ENCODE measurements at places on chromosomes 11 and 22. TPM values are rescaled to one million over a fixed set of nuclear protein-coding genes. Genes with fewer than 3 reads are reported as not detected.

The PLAAT4 gene
- 1.4 TPM for total RNA-seq

The P2RY6 gene
- not detected for total RNA-seq

The CHRM1 gene
- not detected for total RNA-seq

The KDM4E gene
- not detected for total RNA-seq

The GAL3ST3 gene
- not detected for total RNA-seq

The SLC22A12 gene
- not detected for total RNA-seq

The OR8H2 gene
- not detected for total RNA-seq

The C11orf16 gene
- total RNA-seq: not detected

DNA sequence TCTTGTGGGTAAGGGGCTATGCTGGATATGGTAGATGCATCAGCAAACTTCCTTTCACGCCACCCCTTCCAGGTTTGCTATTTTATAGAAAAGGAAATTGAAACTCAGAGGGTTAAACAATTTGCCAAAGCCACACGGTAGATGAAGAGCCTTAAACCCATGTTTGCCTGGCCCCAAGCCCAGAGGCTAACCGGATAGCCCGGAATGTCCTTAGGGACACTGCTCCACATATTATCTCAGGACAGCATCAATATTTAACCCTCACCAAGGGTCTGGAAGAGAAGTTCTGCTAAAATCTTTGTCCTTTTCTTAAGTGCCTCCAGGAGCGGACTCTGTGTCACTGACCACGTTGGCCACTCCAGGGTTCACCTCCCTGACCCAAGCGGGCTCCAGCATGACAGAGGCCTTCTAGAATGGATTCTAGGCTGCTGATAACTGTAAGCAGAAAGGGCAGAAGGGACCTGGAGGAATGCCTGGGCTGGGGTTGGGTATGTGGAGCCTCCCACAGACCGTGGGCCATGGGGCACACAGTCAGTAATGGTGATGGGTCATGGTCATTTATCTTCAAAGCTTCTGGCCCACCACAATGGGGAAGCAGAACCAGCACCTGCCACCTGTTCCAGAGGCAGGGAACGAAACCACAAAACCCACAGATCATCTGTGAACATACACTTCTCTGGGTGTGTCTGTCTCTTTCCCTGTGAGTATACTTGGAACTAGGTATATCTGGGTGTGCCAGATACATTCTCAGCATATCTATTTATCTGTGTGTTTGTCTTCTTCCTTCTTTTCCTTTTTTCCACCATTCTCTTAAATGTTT lies 5.4 kb upstream of the TMEM86A start:
- DNase-seq: no peak

- DNase-seq: no peak
Measured at GRCh38 chr22:24393012-24393559, 34.3 kb upstream of the ADORA2A start.

DNA sequence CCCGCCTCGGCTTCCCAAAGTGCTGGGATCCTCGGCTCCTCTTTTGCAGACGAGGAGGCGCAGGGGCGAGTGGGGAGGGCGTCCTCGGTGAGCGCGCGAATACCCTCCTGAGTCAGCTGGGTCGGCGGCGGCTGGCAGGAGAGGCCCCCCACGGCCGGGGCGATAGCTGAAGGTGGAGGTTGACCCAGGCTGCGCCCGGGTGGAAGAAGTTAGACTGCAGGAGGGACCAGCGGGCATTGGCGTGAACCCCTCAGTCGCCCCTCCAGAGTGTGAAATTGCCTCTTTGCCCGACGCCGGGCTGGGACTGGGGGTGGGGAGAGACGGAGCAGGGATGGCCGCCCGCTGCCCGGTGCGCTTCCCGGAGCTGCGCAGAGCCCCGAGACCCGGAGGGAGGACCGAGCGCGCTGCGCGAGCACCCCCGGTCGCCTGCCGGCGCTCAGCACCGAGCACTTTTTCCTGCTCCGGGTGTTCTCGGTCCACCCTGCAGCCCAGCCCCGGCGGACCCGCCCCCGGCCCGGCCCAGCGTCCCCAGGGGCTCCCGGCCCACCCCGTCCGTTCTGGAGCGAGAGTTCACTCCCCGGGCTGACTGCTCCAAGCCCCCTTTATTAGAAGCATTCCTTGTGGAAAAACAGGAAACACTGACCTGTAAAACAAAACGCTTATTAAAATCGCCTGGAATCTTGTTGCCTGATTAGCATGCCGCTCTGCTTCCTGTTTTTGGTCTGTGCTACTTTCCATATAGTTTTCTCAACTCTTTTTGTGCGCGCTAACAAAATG lies 13.7 kb upstream of the CPT1A start:
- DNase-seq: no peak

DNA sequence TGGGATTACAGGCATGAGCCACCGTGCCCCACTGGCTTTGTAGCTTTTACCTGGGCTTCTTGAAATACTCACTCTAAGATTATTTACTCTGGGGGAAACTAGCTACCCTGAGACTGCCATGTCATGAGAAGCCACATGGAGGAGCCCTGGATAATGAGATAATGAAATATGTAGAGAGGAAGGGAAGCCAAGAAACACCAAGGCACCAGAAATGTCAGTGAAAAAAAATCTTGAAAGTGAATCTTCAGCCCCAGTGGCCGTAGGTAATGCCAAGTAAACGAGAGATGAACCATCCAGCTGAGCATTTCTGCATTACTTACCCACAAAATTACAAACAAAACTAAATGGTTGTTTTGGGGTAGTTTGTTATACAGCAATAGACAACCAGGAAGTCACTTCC lies 125.6 kb downstream of the APIP start:
- DNase-seq: no peak

DNA sequence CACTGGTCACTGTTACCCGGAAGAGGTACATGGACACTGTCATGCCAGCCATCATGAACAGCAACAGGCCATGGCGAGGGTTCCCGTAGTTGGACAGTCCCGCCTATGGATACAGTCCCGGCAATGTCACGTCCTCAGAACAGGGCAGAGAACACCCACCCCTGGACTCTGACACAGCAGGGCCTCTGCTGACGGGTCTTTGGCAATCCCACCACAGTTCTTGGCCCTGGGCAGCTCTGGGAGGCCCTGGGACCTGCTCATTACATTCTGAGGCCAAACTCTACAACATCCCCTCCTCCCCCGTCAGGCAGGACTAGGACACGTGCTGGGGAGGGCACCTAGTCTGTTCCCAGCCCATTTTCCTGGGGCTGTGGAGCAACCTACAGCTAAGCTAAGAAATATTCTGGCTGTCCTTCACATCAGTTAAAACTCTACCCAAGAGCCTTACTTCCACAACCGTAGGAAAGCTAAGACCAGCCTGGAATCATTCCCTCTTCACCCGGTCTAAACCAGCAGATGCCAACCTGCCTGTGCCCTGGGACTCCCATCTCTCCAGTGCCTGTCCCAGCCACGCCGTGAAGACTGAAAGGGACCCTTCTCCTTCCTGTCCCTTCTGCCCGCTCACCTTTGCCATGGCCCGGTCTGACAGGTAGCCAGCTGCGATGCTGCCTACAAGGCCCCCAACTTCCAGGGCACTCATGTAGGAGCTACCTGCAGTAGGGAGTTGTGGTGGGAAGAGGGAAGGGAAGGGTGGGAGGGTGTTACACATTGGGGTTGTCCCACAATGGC lies 4.5 kb downstream of the SLC37A4 start:
- DNase-seq: no peak

- DNase-seq: no peak
Measured at GRCh38 chr11:44622190-44622650, 56.8 kb downstream of the CD82 start.

- peak; percentile 32 for DNase-seq
Measured at GRCh38 chr22:26429458-26430286, 612 bp downstream of the ASPHD2 start.

- no peak for DNase-seq
Measured at GRCh38 chr22:22069450-22070370, 87.1 kb upstream of the TOP3B start.

DNA sequence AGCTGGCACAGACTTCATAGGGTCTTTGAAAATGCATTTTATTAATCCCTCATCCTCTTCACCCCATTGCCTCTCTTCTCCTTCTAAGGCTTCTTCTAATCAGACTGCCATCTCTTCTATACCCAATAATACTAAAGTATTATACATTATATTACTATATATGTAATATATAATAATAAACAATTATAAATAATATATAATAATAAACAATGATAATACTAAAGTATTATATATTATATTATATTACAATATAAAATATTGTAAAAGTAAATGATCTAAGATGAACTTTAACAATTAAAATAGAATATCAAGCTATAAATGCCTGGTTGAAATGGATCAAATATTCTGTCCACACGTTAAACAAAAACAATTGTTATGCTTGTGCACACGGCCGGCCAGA lies 13.0 kb downstream of the SCGB2A1 start:
- no peak for DNase-seq

GRCh38 chr11:106133529-106133928 lies 56.1 kb downstream of the AASDHPPT start:
- DNase-seq: peak; percentile 5

GRCh38 chr11:8234425-8234821 lies 29.3 kb downstream of the LMO1 start:
- no peak for DNase-seq

DNA sequence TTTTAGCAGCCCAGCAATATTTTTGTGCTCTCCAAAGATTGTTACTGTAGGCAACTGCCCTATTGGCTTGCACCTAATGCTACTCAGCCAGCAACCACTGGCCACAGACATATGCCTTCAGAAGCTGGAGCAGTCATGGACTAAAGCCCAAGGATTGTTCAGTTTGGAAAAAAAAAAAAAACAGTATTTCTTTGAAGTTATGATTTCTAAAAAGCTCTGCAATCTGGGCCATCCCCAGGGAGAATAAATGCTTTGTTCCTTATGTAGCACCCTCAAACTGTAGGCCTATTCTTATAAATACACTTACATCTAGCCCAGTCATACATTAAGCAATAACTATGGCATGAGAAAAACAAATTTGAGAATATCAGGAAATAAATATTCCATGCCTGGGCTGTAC lies 2190.5 kb upstream of the RAG2 start:
- DNase-seq: no peak

DNA sequence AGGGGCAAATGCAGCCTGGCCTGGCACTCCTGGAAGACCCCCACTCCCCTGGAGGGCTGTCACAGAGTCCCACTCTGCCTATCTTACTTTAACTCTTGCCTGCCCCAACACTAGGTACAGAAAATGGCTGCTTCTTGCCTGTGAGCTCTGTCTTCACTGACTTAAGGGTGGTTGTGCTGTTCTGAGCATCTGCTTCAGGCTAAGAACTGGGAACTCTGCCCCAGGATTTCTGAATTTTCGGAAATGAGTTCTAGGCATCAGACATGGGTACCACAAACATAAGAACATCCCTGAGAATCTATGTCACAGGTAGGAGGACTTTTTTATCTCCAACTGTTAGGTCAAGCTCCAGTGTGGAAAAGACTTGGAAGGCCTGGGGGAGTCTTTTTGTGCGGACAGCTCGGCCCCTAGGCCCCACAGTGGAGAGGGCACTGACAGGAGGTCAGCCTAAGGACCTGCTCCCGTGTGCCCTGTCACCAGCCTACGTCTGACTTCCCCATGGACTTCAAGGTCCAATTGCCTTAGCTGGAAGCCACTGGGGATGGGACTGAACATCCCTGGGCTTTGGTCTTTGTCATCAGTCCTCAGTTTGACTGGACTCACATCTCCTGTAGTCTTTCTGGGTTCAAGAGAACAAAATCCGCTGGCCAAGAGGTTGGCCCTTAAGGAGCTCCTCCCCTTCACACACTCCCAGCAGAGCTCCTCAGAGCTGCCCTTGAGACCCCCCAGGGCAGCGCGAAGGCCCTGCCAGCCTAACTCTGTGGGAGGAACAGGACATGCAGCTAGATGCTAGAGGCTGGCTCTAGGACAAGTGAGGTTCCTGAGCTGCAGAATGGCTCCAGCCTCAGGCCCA lies 31.9 kb downstream of the PPP2R1B start:
- no peak for DNase-seq

DNA sequence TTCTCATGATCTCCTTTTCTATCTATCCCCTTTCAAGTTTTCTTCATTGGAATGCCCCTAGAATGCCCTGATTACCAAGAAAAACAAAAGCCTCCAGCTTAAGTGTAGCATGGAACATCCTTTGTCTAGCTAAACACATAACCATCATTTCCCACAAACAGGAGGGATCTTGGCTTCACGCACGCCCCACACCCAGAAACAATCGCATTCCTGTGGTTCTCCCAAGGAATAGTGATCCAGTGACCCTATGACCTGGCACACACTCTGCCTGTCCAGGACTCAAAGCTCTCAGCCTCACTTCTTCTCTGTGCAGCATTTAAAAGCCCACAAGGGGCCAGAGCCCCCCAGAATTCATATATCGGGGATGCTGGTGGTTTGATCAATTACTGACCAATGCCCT lies 9.3 kb upstream of the POU2AF1 start:
- no peak for DNase-seq

GRCh38 chr11:41237382-41237781 lies 222.1 kb downstream of the LRRC4C start:
- no peak for DNase-seq

GRCh38 chr11:19770277-19770676 lies 57.6 kb downstream of the NAV2 start:
- DNase-seq: no peak

DNA sequence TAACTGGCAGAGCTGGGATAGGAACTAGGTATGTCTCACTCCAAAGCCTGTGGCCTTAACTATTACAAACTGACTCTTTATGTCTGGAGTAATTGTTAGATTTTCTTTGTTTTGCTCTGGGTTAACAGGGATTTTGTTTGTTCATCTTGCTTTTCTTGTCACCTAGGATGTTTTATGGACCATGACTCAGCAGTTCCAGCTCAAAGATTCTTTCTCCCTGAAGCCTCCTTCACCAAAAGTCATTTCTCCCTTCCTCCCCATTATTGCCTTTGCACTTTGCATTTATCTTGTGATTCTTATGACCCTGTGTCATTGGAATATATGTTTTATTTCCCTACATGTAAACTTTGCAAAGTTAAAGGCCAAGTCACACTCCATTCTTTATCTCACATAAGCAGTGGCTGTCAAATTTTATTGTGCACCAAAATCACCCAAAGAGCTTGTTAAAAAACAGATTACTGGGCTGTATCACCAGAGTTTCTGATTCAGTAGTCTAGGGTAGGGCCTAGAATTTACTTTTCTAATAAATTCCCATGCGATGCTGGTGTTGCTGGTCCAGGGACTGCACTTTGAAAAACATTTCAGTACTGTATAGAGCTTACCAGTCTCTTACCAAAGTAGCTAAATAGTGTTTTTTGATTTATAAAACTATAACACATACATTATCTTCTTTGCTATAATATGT lies 327.7 kb downstream of the DLG2 start:
- no peak for DNase-seq
